ENCODE measurements at places on chromosomes 1 and 21.
A peak's percentile ranks its signal among the peaks of the same experiment; 100 is the strongest.

GRCh38 chr21:20721151-20721550 is 277.1 kb upstream of the NCAM2 start:
- DNase-seq: no peak

DNA sequence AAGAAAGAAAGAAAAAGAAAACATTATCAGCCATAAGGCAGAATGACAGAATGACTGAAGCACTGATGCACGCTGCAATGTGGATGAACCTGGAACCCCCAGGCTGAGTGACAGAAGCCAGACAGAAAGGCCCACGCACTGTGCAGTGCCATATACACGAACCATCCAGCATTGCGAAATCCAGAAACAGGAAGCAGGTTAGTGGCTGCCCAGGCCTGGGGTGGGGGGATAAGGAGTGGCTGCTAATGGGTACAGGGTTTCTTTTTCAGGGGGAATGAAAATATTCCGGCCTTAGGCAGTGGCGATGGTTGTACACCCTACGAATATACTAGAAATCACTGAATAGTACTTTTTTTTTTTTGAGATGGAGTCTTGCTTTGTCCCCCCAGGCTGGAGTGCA is 57.0 kb downstream of the CHD5 start:
- DNase-seq: no peak

DNA sequence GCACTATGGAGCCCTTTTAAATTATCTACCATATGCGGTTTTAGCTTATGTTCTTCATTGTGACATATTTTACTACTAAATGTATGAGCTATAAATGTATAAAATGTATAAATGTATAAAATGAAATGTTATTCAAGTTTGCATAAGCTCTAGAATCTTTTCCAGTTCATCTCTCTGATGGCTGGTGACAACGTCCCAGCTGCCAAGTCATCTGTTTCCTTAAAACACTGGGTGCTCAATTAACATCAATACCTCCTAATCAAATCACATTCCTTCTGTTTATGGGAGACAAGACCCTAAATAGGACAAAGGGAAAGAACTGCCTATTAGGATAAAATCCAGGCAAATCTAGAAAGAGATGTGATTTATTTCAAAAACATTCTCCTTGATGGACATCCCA is 22.9 kb downstream of the DSTYK start:
- no peak for DNase-seq

- no peak for DNase-seq
These were observed 12.3 kb downstream of the PSMD4 start for GRCh38 chr1:151266821-151267220.

- no peak for DNase-seq
These were observed 41.0 kb upstream of the LIN9 start for GRCh38 chr1:226349801-226350518.

DNA sequence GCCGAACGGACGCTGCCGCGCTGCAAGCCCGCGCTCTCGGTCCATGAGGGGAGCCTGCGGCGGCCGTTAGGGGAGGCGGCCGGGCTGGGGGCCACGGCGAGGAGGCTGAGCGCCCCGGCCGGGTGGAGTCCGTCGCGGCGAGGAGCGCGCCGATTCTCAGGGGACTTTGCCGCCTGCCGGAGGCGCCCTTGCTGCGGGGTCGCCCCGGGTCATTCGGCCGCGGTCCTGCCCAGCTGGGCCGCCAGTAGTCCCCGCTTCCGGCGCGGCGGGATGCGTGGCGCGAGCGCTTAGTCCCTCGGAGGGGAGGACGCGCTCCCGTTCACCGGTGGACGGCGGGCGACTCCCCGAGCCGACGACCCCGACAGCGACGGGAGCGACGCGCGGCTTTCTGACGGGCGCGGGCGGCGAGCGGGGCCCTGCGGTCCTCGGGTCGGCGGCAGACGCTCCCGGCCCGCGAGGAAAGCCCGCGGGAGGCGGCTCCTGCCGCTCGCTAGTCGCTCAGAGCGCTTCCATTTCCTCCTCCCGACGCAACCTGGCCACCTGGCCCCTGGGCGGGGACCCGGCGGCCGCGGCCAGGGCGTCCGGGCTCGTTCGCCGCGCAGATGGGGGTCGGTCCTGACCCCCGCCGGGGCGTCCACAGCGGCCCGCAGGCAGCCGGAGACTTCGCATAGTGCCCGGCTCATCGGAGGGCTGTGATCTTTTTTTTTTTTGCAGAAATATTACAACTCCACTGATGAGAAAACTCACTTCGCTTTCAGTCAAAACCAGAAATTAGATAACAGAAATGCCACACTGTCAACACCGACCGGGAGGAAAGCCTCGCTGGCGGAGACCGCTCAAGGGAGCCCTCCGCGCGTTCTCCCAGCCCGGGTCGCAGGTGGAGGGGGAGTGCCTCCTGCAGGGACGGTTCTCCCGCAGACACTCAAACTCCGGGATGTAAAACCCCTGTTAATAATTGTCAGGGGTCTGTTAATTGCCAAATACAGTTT is 641 bp upstream of the ZBTB21 start:
- no peak for DNase-seq

- DNase-seq: no peak
These were observed 376.4 kb downstream of the HHAT start for GRCh38 chr1:210705086-210705485.

- DNase-seq: no peak
These were observed 499 bp upstream of the CRTC2 start for GRCh38 chr1:153958961-153959260.

- no peak for DNase-seq
These were observed 862 bp upstream of the LEFTY2 start for GRCh38 chr1:225941942-225942222.

DNA sequence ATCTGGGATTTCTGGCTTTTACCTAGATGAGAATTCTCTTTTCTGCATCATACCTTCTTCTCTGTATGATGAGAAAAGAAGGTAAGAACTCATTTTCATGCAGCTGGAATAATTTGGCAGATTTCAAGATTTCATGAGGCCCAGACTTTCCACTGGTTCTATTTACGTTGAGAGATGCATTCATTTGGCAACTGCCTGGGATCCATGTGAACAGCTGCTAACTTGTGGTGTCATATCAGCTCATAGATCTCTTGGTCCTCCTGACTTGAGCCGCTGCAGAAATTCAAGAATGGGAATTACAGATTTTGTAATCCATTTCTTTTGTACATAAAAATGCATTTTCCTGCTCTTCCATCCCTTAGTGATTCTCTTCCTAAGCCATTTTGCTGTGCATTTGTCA is 17.1 kb upstream of the C1orf87 start:
- no peak for DNase-seq

GRCh38 chr21:38768471-38769063 is 37.2 kb upstream of the ETS2 start:
- no peak for DNase-seq

GRCh38 chr1:170720661-170721060 is 56.7 kb downstream of the PRRX1 start:
- DNase-seq: no peak

DNA sequence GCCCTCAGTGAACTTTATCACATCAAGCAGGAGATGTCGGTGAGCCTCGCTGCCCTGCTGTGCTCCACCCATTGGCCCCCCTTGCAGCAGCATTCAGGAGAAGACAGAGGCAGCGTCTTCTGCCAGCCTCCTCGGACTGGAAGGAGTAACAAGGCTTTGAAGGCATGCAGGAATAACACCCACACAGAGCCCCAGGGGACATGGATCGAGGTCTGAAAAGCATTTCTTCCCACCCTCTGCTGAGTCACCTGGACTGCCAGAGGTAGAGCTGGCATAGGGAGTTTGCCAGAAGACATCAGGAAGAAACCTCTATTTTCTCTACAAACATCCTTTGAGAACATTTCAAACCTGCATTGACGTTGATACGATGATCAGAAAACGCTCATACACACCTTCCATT is 42.9 kb downstream of the COL18A1 start:
- no peak for DNase-seq

DNA sequence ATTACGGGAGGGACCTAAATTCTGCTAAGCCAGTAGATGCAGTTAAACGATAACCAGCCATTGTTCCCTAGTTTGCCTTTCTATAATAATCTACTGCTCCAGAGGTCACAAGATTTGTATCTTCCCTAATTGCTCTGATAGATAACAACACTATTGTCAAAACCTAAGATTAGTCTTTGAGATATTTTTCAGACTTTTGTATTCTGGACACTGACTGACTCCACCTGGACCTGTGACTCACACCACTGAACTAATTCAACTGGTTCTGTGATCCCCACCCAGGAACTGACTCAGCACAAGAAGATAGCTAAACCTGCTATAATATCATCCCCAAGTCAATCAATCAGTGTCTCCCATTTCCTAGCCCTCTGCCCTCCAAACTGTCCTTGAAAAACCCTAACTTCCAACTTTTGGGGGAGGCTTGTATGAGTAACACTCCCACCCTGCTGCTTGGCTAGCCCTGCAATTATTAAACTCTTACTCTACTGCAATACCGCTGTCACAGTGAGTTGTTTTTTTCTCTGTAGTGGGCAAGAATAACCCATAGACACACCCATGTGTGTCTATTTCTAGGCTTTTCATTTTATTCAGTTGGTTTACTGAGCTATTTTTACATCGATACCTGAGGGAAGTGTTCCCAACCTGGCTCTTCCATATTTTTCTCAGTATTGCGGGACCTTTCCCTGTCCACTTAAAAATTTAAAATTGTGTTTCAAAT is 11.2 kb downstream of the KIFAP3 start:
- DNase-seq: no peak

- DNase-seq: no peak
These were observed 441.6 kb downstream of the PLPP3 start for GRCh38 chr1:56137521-56138505.

GRCh38 chr1:161440312-161440894 is 64.9 kb upstream of the FCGR2A start:
- no peak for DNase-seq

- DNase-seq: no peak
These were observed 73.7 kb upstream of the FGGY start for GRCh38 chr1:59223198-59223597.

DNA sequence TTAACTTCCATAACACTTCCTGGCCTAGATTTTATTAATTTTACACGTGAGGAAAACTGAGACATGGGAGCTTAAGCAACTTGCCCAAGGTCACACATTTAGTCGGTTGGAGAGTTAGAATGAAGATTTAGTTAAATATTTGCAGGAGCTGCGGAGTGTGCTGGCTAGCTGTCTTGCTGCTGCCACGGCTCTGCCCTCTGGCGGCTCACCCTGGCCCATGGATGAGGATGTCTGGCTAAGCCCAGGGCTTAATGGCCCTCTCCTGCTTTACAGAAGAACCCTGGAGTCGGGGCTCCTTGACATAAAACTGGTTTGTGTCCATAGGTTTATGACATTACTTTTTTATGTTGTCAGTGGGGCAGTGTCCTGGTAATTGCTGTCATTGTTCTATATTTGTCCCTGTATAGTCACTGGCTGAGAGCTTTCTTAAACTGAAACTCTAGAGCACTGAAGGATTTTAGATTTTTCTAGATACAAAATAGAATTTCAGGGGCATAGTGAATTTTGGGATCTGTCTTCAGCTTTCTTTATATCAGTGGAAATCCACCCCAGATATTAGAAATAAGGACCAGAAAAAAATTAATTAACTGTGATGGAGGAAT is 88.9 kb upstream of the WLS start:
- peak; percentile 83 for DNase-seq

DNA sequence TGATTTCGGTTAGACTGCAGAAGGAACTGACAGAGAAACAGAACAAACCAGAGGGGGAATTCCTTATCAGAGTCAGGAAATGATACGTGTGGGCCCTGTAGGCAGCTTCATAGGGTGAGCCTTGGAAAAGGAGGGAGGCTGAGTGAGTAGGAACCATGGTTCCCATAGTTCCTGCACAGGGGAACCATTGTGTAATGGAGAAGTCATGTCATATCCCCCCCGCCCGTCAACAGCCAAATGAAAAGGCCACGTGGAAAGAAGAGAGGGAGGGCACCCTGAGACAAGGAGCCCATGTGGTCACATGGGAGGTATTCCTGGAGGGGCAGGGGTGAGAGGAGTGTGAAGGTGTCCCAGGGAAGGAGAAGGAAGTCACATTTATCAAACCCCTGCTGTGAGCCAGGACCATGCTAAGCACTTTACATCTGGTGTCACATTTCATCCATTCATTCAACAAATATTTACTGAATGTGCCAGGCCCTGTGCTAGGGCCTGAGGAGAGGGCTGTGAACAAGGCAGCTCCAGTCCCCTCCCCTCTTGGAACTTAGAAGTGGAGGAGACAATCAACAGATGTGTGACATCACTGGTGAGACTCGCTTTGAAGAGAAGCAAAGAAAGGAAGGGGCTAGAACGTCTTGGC is 15.7 kb upstream of the FGR start:
- DNase-seq: no peak

- DNase-seq: peak; percentile 83
These were observed 32.4 kb downstream of the GNB1 start for GRCh38 chr1:1858382-1859086.

DNA sequence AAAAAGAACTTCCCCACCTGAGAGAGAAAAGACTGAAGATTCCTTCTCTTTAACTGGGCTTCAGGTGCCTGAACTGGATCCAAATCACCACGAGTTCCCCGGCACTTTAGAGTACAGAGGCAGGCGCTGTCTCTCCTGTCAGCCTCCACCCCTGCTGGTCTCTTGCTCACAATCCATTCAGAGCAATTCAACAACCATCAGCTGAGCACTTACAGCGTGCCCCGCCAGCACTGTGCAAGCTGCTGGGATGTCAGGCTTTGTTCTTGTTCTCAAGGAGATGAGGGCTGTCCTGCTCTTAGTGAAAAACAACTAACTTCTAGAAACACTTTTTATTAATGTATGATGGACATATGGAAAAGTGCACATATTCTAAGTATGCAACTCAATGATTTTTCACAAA is 68.7 kb upstream of the VAMP3 start:
- no peak for DNase-seq

DNA sequence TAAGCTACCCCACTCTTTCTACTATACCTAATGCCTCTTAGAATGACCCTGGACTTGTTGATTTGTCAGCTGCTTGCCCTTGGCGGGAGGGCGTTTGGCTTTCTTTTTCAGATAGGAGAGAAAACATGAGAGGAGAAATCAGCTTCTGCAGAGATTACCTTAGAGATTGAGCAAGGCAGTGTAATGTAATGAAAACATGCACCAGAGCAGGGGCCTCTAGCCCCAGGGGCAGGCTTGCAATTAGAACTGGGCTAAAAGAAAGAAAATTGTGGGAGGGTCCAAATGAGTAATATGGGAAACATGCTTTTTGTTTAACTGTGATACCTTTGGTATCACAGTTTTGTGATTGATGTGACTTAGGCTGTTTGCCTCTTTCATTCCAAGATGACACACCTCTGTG is 89.7 kb downstream of the PBX1 start:
- no peak for DNase-seq

GRCh38 chr1:9345922-9346321 is 53.2 kb downstream of the SPSB1 start:
- no peak for DNase-seq

DNA sequence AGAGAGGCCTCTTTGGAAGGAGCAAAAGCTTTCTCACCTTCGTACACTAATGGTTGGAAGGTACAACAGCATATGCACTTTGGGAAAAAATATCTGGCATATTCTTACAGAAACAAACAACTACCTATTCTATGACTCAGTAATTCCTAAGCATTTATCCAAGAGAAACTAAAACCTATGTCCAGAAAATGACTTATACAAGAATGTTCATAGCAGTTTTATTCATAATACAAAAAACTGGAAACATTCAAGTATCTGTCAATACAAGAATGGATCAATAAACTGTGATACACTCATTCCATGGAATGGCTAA is 8.2 kb downstream of the NBPF1 start:
- DNase-seq: no peak
